ENCODE measurements at places on chromosomes 13 and 19. TPM values are rescaled to one million over a fixed set of nuclear protein-coding genes. Genes with fewer than 3 reads are reported as not detected.
A peak's percentile ranks its signal among the peaks of the same experiment; 100 is the strongest.

- no peak for DNase-seq
Measured at GRCh38 chr13:29441306-29441705, 154.2 kb downstream of the SLC7A1 start.

GRCh38 chr19:47813995-47814328 lies 7.8 kb upstream of the CRX start:
- no peak for DNase-seq

GRCh38 chr13:21901811-21902708 lies 231.2 kb downstream of the FGF9 start:
- no peak for DNase-seq

DNA sequence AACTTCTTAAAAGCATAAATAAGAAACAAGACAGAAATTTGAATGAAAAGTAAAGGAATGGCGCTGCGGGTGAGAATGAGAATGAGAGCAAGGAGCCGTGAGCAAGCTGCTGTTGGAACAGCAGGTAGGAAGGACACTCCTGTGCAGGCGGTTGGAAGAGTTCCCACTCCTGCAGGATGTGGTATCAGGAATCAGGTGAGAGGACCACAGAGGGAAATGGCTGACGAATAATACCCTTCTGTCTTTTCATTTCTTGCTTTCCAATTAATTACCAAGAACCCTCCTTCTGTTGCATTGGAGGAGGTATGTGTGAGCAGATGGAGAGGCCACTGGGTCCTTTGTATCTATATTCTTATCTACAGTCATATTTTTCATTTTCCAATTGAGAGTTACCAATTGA lies 1504.2 kb downstream of the EFNB2 start:
- DNase-seq, result no peak

- DNase-seq, result peak; percentile 99
Measured at GRCh38 chr19:55189403-55189835, 9.3 kb upstream of the SYT5 start.

Gene KASH5
- not detected for total RNA-seq

Gene CEACAM19
- total RNA-seq, result not detected

Gene CABP5
- not detected for total RNA-seq
